ENCODE measurements at places on chromosomes 7 and 10. TPM values are rescaled to one million over a fixed set of nuclear protein-coding genes. Genes with fewer than 3 reads are reported as not detected.

UPK3BL2 gene
- total RNA-seq, result 8.0 TPM

CRHR2 gene
- total RNA-seq, result 0.27 TPM

DNA sequence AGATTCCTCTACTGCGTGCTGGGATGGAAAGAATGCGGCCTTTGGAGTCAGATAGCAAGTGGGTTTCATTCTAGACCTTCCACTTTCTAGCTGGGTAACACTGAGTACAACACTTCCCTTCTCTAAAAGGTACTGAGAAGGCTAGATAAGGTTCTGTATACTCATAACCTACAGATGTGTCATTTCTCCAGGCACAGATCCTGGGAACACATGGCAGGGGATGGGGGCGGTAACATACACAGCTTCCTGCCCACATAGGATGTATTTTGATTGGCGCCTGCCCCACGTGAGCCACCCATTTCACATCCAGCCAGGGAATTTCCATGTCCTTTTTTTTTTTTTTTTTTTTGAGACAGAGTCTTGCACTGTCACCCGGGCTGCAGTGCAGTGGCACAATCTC is 31.8 kb downstream of the KLRG2 start:
- no peak for DNase-seq

DNA sequence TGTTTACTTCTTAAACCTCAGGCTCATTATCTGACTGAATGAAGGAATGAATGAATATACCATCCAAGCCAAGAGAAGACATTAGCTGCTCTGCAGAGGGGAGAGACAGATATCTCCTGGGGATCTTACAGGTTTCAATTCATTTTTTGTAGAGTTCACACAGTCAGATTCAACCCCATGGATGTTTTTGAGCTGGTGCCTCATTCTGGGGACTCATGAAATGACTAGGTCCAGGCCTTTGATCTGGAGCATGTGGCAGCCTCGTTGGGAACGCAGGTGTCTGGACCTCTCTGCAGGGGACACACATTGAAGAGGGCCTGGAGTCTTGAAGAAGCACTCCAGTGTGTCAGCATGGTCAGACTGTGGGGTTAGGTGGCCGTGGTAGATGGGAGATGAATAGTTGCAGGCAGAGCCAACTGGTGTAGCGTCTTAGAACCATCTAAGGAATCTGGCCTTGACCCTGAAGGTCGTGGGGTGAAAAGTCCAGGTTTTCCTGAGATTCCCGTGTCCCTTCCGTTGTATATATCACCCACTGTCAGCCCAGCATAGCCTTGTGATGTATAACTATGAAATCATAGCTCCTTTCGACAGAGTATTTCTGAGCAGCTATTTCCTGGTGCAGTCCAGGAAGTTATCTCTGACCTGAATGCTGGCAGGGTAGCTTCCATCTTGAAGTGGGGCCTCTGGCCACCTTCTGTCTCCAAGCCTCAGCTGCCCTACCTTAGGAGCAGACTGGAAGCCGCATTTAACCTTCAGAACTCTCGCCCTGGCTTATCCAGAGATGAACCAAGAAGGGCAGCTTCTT is 22.3 kb downstream of the BTBD16 start:
- no peak for DNase-seq

GRCh38 chr7:104956753-104957450 is 57.1 kb upstream of the KMT2E start:
- no peak for DNase-seq
